NCI-H187 (cell line): ENCODE measurements at places on chromosomes 5 and 9.

GRCh38 chr5:9284781-9285307 is 261.0 kb downstream of the SEMA5A start:
- DNase-seq = no peak

GRCh38 chr5:162068412-162068811 is 839 bp downstream of the GABRG2 start:
- DNase-seq = no peak

- DNase-seq = no peak
Measured at GRCh38 chr5:52767217-52767743, 20.4 kb upstream of the ITGA1 start.

DNA sequence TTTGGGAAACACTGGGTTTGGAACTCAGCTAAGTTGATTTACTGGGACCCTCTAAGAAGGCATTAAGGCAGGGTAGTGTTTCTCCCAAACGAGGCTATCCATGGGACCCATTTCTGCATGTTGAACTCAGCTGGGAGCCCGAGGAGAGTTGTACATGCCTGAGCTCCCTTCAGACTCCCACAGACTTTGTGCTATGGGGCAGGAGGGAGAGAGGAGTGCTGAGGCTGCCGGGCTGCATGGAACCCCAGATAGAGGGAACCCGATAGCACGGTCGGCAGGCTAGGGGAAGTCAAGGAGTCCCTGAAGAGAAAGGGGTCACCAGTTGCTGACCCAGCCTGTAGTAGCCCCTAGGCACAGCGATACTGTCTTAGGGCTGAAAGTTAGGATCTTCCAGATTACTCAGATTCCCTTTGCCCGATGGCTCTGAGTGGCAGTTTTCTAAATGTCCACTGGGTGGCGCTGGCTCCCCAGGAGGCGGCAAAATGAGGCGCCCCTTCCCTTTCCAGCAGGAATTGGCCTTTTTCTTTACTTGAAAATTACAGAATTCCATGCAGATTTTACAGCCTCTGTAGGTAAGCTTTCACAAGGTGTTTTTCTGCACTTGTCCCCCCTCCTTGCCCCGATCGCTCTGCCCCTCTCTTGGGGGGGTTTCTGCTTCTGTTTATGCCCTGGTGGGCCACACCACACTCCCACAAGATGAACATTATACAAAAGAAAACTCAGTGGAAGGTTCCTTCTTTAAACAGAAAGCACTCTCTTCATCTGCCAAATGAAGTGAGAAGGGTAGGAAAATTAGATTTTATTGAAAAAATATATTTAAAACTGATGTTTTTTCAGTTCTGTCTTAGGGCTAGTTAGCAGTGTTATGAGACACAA is 17.8 kb downstream of the NANS start:
- no peak for DNase-seq

DNA sequence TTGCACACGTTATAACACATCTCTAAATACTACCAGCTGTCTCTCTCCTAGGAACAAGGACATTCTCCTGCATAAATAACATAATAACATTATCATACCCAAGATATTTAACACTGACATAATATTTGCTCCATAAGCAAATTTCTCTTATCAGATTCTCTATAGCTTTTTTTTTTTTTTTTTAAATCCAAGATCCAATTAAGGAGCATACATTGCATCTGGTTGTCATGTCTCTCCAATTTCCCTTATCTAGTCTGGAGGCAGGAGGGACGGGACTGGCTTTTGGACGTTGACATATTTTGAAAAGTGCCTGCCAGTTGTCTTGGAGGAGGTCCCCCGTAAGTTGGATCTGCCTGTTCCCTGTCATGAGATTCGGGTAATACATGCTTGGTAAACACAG is 76.6 kb downstream of the RAPGEF1 start:
- no peak for DNase-seq

GRCh38 chr5:141521244-141521781 is 32.4 kb downstream of the PCDHGC5 start:
- no peak for DNase-seq

DNA sequence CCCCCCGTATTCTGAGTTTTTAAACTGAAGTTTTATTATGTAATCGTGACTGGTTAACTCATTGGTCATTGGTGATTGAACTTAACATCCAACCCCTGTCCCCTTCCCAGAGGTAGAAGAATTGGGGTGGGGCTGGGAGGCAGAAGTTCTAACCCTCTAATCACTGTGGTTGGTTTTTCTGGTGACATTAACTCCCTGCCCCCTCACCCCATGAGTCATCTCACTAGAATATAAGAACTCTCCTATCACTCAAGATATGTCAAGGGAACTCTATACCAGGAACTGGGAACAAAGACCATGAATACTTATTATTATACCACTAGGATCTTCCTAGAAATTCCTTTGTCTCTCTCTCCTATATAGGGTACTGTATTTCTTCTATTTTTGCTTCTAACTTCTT is 52.3 kb upstream of the CAVIN4 start:
- no peak for DNase-seq

DNA sequence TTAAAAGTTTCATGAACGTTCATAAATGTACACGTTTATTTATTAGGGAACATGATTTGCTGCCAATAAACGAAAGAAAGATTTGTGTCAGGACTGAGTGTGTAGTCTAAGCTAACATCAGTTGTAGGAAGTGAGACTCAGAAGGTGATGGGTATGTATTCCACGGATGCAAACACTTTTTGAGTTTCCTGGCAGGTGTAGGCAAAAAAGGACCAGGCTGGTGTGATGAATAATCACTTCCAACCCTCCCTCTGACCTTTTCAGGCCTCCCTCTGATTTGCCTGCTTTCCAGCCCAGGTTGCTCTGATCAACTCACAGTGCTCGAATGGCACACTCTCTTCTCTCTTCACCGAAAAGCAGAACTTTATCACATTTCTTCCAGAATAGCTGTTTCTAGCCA is 51.8 kb downstream of the BASP1 start:
- no peak for DNase-seq

DNA sequence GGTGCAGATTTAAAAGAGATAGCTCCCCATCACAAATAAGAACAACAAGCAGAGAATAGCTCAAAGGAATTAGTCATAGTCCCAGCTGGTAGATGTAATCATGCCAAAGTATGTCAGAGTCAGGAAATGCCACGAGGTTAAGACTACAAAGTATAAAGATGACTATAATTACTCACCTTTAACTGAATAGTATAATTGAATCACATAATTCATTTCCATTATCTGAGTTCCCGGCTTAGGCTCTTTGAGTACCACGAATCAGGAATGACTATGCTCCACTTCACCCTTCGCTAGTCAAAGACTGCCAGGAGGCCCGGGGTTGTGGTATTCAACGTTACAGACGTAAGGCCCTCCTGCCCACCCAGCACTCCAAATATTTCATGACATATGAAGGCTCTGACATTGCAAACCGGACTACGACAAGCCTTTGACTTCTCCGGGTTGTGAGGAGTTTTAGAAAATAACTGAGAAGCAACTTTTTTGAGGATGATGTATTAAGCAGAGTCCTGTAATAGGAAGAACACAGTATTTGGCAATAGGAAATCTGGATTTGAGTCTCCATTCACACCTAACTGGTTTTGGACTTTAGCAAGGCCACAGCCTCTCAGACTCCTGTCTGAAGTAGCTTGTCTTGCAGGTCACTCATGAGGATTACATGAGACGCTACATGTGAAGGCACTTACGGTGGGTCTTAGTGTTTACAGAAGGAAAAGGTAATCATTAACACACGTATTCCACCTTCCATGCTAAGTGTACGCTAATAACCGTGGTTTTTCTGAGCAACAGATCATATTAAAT is 64.6 kb downstream of the ENC1 start:
- DNase-seq = no peak
